T-helper 1 cell treated with Interleukin-12 subunit alpha and Interleukin-12 subunit beta and Interleukin-4 antibody, amounts not matched to agents 30 ng/mL and 1 ng/mL, for 36 hours (primary cell): ENCODE measurements at places on chromosomes 5 and 9. TPM values are rescaled to one million over a fixed set of nuclear protein-coding genes. Genes with fewer than 3 reads are reported as not detected.

SHB gene
- total RNA-seq: 0.71 and 0.74 TPM in 2 replicates

UAP1L1 gene
- total RNA-seq: 15.1 and 15.7 TPM in 2 replicates

ZNF462 gene
- 0.71 TPM in 2 replicates for total RNA-seq

IFNK gene
- not detected in 2 replicates for total RNA-seq

KIF4B gene
- total RNA-seq: 0.05 and 0.07 TPM in 2 replicates

LRRC19 gene
- total RNA-seq: not detected in 2 replicates

FBLL1 gene
- total RNA-seq: not detected in 2 replicates

ANKRD55 gene
- 6.4 and 7.5 TPM in 2 replicates for total RNA-seq

SLC6A7 gene
- not detected in 2 replicates for total RNA-seq

MYOZ3 gene
- 0.10 TPM in 1 of 2 replicates, not detected in the other for total RNA-seq

IFNB1 gene
- total RNA-seq: not detected in 2 replicates

GRXCR2 gene
- not detected in 2 replicates for total RNA-seq

FAM221B gene
- total RNA-seq: not detected in 2 replicates

CD72 gene
- total RNA-seq: 6.9 and 7.6 TPM in 2 replicates

PCDHB5 gene
- not detected in 2 replicates for total RNA-seq

FIBCD1 gene
- total RNA-seq: not detected in 2 replicates

PCDHGB1 gene
- total RNA-seq: 0.15 and 0.17 TPM in 2 replicates

ZNF608 gene
- 0.29 and 0.32 TPM in 2 replicates for total RNA-seq

IL13 gene
- total RNA-seq: 130 and 131 TPM in 2 replicates

TMEM8B gene
- 1.7 and 2.5 TPM in 2 replicates for total RNA-seq

PCDHA10 gene
- total RNA-seq: not detected in 2 replicates

NIM1K gene
- total RNA-seq: 0.61 and 0.68 TPM in 2 replicates

PCDHA5 gene
- not detected in 2 replicates for total RNA-seq

NOXA1 gene
- total RNA-seq: 0.44 and 0.80 TPM in 2 replicates

C7 gene
- not detected in 2 replicates for total RNA-seq

EIF4E1B gene
- total RNA-seq: not detected in 2 replicates

DNAH5 gene
- total RNA-seq: not detected in 2 replicates

ADAMTS6 gene
- 0.88 and 1.1 TPM in 2 replicates for total RNA-seq

IRX2 gene
- not detected in 2 replicates for total RNA-seq

BAAT gene
- 0.07 TPM in 1 of 2 replicates, not detected in the other for total RNA-seq

CYLC2 gene
- total RNA-seq: not detected in 2 replicates

SLC6A18 gene
- not detected in 2 replicates for total RNA-seq

PHYHD1 gene
- 2.7 and 2.9 TPM in 2 replicates for total RNA-seq

PFN3 gene
- not detected in 2 replicates for total RNA-seq

CDKN2A gene
- 22.9 and 23.3 TPM in 2 replicates for total RNA-seq

SPINK13 gene
- not detected in 2 replicates for total RNA-seq

MFAP3 gene
- total RNA-seq: 28.6 and 30.4 TPM in 2 replicates

RFESD gene
- 2.6 and 3.0 TPM in 2 replicates for total RNA-seq

PCDHB4 gene
- total RNA-seq: not detected in 2 replicates

MEGF9 gene
- total RNA-seq: 9.3 and 10.1 TPM in 2 replicates

ADRB2 gene
- total RNA-seq: 0.81 and 0.90 TPM in 2 replicates

SLCO6A1 gene
- total RNA-seq: not detected in 2 replicates

CAVIN4 gene
- 0.12 and 0.20 TPM in 2 replicates for total RNA-seq

BRD3OS gene
- total RNA-seq: 12.4 and 14.4 TPM in 2 replicates

SAPCD2 gene
- 19.7 and 21.1 TPM in 2 replicates for total RNA-seq
